ENCODE measurements at places on chromosomes 6 and 20.

DNA sequence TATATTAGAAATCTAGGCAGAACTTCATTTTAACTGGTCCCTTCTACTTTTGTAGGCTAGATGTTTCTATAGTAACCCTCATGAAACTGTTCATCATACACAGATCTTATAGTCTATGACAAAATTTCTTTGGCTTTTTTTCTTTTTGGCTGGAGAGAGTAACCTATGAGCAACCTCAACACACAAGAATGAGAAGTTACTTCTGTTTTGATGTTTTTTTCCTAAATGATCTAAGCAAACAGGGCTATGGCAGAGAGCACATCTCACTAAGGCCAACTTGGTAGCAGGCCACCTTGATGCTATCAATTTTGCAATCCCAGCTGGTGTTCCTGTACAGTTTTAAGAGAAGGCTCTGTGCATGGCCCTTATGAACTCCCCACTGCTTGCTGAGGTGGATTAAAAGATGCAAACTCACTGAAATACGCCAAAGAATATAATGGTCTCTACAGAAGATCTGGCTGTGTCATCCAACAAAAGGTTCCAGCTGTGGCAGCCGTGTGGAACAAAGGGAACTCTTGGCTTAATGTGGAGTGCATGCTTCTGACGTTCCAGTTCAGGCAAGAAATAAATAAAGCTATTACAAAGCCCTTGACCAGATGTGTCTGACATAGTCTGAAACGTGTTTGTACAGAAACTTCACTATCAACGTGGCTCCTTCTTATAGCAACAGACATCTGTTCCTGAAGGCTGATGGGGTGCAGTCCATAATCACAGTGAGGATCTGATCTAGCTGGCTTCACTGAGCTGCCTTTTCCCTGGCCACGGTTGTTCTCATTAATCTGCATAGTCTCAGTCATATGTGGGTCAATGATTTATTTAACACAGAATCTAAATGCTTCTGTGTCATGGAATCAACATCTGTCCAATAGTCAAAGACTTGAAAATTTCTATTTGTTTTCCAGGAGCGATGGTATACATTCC lies 481.1 kb downstream of the BMP2 start:
- no peak for DNase-seq

DNA sequence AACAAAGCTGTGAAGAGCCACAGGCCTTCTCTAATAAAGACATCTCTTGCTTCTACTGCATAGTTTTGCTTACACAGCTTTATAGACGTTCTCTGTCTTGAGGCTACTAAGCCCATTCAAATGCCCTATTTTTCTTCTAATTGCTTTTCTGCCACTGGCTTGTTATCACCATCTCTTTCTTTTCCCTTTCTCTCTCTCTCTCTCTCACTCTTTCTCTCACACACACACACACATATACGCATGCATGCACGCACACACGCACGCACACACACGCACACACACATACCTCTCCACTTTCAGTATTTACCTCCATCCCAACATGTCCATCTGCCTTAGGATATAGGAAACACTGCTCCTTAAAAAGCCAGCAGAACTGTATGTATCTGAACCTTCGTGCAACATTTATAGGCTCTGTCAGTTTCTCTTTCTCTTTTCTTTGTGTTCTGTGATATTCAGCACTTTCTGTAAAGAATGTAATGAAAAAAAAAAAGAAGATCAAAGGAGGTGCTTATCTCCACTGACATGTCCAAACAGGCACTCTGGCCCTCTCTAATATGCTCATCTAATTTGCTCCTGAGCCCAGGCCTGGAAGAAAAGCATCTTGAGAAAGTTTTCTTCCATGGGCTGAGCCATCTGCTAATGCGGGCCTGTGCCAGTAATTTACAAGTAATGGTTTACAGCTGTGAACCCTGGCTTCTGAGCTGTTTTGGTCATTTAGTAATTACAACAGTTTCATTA lies 1046.7 kb upstream of the MAP3K7 start:
- no peak for DNase-seq

GRCh38 chr6:165664559-165665383 lies 1.7 kb upstream of the PDE10A start:
- DNase-seq = no peak

DNA sequence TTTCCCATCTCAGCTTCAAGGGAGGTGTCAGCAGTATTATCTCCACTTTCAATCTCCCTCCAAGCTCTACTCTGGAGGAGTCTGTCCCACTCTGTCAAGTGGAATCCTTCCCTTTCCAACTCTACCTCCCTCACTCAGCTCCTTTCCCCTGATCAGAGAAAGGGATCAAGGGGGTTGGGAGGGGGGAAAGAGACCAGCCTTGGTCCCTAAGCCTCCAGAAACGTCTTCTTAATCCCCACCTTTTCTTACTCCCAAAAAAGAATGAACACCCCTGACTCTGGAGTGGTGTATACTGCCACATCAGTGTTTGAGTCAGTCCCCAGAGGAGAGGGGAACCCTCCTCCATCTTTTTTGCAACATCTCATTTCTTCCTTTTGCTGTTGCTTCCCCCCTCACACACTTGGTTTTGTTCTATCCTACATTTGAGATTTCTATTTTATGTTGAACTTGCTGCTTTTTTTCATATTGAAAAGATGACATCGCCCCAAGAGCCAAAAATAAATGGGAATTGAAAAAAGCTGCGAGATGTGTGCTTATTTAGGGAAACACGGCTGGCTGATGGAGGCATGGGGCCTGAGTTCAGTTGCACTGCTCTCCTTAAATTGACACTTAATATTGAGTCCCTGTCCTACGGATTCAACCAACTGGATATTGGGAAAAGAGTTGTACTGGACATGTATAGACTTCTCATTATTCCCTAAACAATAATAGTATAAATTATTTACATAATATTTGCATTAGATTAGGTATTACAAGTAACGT lies 4.9 kb downstream of the TUBB start:
- DNase-seq = no peak

- DNase-seq = no peak
Observed at GRCh38 chr6:134805168-134805567, 144.7 kb downstream of the ALDH8A1 start.

GRCh38 chr6:152087096-152087495 lies 279.6 kb downstream of the ESR1 start:
- no peak for DNase-seq

GRCh38 chr20:54633374-54634355 lies 158.3 kb downstream of the DOK5 start:
- DNase-seq = no peak

DNA sequence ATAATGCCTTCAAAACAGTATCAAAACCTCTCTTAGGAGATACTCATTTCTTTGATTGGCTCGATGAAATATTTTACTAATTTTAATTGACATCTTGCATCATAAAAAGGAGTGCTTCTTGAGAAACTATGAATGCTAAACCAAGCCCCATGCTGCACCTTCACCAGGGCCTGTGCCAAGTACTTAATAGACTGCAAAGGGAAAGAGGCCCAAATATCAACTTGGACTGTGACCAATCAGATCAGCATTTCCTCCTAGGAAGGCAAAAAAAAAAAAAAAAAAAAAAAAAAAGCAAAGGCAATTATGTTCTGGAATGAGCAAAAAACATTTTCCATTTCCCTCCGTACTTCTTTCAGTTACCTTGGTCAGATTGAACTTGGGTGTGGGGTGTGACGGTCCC lies 253.0 kb upstream of the SOX4 start:
- DNase-seq = no peak

GRCh38 chr20:10367943-10368701 lies 65.9 kb downstream of the MKKS start:
- no peak for DNase-seq

DNA sequence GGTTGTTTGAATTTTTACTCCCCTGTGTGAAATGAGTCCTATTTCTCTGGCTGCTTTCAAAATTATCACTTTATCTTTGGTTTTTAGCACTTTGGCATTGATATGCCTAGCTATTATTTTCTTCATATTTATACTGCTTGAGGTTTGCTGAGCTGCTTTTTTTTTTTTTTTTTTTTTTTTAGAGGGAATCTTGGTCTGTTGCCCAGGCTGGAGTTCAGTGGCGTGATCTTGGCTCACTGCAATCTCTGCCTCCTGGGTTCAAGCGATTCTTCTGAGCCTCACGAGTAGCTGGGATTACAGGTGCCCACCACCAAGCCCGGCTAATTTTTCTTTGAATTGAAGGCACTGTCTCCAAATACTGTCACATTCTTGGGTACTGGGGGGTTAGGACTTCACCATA lies 40.6 kb downstream of the STXBP5 start:
- DNase-seq = no peak

DNA sequence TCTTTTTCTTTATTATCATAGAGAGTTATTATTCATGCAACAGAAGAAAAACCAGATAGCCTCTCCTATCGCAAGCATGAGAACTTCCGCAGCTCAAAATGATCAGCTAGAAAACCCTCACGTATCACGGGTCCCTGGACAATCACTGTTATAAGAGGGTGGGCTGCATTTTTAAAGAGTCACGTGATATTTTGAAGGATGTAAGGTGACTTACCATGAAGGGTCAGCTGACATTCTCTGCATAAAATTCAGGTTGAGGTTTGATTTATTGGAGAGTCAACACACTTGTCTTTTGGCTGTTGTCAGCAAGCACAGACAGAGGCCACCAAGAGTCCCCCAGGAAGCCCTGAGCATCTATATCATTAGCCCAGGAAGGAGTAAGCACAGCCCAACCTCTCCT lies 39.5 kb downstream of the ID4 start:
- DNase-seq = no peak

DNA sequence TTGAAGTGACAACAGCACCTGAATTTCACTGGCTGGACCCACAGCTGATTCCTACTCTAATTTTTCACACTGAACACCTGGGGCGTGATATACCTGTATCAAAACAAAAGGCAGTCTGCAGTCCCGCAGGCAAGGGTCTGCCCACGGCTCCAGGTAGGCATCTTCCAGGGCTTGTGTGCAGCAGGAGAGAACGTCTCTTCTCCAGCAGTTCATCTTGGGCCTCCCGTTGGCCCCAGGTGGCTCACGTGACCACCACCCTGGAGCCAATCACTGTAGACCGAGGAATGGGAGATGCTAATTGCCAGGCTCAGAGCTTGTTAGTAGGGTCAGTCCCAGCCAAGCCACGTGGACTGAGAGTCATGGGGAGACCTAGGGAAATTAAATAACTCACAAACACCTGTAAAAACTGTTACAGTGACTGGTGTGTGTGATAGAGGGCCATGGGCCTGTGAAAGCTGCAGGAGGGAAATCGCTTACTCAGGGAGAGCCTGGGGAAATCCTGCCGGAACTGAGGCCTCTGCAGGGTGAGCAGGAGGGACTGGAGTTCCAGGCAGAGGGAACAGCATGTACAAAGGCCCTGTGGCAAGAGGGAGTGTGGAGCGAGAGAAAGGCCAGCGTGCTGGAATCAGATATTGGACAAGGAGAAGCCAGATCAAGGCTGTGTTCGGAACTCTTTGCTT lies 83.4 kb downstream of the EYA2 start:
- DNase-seq = no peak

- no peak for DNase-seq
Observed at GRCh38 chr20:25253606-25254275, 5.9 kb downstream of the PYGB start.

- DNase-seq = no peak
Observed at GRCh38 chr6:13807696-13808095, 6.7 kb downstream of the MCUR1 start.

DNA sequence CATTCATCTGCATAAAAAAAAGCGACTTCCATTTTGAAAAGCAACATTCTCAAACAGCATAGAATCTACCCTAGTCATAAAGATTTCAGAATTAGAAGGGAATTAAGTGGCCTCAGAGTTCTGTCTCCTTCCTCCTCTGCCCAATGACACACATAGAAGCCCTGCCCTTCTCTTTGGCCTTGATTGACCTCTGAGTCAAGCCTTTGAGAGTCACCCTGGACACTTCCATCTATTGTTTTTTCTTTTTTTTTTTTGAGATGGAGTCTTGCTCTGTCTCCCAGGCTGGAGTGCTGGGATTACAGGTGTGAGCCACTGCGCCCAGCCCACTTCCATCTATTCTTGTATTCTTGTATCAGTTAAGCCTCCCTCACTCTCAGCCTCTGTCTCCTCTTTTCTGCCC lies 44.8 kb upstream of the CTNNBL1 start:
- no peak for DNase-seq

GRCh38 chr6:3288711-3289663 lies 30.2 kb downstream of the PSMG4 start:
- no peak for DNase-seq

DNA sequence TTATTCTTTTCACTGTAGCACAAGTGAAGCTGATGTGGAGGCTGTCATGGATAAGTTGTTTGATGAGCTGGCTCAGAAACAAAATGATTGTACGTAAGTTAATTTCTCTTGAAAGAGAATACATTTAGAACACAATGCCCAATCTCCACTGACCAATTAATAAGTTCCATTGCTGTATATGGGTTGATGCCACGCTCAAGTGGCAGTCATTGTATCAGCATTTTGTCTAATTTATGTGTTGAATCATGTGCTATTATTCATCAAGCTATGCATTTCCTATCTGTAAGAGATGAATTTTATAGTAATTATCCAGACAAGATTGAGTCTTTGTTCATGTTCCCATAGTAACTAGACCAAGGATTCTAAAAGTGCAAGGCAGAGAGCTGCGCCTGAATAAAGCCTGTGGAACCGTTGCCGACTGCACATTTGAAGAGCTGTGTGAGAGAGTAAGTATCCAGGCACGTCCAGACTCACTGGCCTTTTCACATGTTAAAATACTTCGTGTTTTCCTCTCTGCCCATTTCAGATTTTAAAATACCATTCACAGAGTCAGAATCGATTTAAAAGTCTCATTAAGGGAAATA lies 83.8 kb upstream of the FOXO3 start:
- no peak for DNase-seq

- DNase-seq = no peak
Observed at GRCh38 chr6:140816681-140817080, 1316.0 kb upstream of the GJE1 start.

GRCh38 chr20:24665741-24666191 lies 196.3 kb downstream of the SYNDIG1 start:
- DNase-seq = no peak

DNA sequence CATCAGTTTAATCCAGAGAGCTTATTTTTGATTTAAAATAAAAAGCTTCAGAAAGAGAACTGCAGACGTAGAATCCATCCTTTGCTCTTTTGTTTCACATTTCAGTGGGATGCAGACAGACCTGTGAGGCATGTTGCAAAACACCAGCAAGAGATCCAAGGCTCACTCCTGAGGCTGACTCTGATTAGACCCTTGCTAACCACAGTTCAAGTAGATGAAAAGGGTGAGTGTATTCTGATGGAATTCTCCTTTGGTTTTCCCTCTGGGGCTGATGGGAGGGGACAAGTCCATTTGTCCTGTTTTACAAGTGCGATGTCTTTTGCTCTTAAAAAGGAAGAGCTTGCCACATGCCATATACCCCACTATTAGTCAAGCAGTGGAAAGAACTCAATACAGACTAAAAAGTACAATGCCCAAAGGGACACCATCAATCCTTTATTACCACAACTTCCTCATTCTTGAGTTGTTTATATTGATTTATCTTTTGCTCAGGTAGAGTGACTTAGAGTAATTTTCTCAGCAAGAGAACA lies 772.7 kb downstream of the MAFB start:
- no peak for DNase-seq

Measured in T-helper 2 cell treated with Interferon-gamma antibody and Interleukin-4, amounts not matched to agents 5 μg/mL and 100 μg/mL, for 36 hours (primary cell).